ENCODE measurements at places on chromosomes 5 and 9.

DNA sequence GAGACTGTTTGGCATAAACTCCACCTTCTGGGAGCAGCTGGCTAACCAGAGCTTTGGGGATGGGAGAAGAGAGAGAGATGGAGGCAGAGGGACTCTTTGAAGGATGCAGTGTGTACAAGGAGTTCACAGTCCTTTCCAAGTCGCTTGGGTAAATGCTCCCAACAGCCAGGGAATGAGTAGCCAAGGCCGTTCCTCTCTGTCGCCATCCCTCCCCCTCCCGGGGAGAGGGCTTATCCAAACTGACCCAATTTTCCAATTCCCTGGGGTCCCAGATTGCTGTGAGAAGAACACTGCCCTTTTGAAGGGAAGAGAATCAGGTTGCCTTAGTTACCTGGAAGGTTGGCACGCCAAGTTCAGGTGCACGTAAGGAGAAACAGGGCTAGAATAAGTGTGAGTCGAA, 7.9 kb downstream of the WWC1 start:
- DNase-seq: no peak

DNA sequence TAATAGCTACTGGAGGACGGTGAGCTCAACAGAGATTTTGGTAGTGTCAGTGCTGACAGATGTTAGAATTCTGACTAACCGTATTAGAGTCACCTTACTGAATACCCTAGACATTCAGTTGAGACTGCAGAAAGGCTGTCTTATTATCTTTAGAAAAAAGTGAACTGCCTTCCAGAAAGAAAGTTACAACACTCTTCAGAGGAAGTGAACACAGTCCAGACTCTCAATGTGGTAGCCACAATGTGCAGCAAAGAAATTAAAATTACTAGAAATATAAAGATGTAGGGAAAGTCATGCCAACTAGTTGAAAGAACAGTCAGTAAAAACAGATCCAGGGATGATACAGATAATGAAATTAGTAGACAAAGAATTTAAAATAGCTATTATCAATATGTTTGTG, 47.1 kb upstream of the COL15A1 start:
- no peak for DNase-seq

GRCh38 chr9:88391921-88392320, 3.7 kb downstream of the SPIN1 start:
- no peak for DNase-seq

DNA sequence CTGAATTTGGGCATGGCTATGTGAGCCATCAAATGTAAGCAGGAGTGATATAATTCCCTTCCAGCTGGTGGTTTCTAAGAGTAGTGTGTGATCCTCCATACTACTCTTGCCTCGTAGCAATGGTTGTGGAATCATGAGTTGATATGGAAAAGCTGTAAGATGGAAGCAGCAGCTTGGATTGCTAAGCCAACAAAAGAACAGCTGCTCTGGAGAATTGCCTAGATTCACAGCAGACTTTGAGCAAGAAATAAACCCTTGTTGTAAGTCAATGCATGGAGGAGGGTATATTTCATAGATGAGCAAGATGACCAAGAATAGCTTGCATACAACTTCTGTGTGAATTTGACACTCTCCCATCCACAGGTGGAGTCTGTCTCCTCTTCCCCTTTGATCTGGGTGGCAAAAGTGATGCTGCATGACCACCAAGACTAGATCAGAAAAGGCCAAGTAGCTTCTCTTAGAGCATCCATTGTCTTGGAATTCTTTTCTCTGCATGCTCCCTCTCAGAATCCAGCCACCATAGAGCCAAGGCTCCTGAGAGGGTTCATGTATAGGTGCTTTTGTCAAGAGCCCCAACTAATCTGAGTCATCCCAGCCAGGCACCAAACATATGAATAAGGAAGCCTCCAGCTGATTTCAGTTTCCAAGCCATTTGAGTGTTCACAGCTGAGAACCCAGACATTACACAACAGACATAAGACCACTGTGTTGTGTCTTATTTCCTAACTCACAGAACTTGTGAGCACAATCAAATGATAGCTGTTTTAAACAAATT, 79.0 kb downstream of the PRLR start:
- DNase-seq: no peak

DNA sequence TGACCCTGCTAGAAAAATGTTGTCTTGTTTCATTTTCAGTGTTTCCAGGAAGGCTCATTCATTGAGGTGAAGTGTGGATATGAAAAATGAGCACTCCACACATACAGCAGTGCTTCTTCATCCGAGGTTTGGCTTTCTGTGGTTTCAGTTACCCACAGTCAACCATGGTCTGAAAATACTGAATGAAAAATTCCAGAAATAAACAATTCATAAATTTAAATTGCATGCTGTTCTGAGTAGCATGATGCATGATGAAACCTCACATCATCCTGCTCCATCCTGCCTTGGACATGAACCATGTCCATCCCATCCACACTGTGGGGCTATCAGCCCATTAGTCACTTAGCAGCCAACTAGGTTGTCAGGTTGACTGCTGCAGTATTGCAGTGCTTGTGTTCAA, 10.4 kb upstream of the SLC45A2 start:
- no peak for DNase-seq

DNA sequence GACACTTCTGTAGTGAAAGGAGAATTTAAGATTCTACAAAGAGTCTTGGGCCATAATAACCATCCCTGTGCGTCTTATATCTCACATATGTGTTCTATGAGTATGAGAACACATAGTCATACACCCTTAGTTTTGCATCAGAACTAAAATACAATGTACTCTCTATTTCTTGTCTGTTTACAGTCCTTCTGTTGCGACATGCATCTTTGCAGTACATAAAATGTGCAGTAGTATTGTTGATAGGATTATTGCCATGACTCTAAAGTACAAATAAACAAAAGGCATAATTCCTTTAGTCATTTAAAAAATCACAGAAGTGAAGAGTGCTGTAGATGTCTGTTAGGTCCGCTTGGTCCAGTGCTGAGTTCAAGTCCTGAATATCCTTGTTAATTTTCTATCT, 201.9 kb downstream of the NR3C1 start:
- no peak for DNase-seq

GRCh38 chr5:52731274-52732027, 56.3 kb upstream of the ITGA1 start:
- DNase-seq: no peak

DNA sequence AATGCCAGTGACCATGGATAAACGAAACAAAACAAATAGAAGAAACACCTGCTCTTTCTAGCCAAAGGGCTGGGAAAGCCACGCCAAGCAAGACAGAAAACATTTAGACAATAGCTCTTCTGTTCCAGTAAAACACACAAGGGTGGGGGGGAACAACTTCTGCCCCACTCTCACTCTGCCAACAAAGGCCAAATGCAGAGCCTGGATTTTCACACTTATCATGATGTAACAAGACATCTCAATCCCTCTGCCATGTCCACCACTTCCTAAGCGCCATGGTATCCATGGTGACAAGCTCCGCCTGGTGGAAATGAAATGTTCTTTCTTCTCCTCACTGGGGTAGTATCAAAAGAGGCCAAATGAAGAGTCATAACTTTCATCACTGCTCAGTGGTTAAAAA, 60.6 kb downstream of the DRD1 start:
- no peak for DNase-seq

- no peak for DNase-seq
Measured at GRCh38 chr5:112434641-112435040, 15.6 kb upstream of the EPB41L4A start.

DNA sequence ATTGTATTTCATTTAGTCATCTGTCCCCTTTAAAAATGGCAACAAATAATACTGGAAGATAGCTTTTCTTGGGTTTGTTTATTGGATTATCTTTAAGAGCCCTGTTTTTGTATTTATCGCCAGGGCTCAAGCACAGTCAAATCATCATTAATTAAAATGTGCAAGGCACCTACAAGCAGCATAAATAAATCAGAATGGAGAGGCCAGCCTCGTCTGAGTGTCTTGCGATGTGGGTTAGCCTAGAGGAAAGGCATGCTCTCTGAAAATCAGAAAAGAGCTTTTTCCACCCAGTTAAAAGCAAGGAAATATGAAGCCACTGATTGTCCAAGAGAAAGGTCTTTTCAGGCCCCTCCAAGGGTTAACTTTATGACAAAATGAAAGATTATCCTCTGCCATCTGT, 31.8 kb downstream of the ZFAND5 start:
- DNase-seq: no peak

DNA sequence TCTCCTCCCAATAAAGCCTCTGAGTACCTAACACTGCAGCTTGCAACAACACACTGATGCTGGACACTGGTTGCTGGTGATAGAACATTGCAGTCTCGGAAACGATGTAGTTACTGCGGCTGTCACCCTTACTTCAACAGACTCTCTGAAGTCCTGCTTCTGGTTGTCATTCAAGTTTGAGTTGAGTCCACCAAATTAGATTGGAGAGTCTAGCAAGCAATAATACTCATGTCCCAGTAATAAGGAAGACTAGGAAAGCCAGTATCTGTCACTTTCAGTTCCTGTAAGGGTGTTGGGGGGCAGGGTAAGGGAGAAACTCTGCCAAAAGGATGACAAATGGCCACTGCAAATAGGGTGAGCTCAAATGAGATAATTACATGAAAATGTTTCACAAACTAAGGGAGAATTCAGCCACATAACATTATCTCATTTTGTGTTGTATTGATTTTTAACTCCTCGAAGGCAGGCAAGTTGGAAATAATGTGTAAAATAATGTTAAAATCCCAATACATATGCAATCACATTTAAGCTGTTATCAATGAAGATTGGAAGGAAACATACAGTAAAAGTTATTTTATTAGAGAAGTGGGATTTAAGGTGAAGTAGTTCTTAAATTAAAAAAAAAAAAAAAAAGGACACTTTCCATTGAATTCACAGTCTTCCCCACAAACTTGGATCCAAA, 849 bp upstream of the IFT74 start:
- DNase-seq: no peak

DNA sequence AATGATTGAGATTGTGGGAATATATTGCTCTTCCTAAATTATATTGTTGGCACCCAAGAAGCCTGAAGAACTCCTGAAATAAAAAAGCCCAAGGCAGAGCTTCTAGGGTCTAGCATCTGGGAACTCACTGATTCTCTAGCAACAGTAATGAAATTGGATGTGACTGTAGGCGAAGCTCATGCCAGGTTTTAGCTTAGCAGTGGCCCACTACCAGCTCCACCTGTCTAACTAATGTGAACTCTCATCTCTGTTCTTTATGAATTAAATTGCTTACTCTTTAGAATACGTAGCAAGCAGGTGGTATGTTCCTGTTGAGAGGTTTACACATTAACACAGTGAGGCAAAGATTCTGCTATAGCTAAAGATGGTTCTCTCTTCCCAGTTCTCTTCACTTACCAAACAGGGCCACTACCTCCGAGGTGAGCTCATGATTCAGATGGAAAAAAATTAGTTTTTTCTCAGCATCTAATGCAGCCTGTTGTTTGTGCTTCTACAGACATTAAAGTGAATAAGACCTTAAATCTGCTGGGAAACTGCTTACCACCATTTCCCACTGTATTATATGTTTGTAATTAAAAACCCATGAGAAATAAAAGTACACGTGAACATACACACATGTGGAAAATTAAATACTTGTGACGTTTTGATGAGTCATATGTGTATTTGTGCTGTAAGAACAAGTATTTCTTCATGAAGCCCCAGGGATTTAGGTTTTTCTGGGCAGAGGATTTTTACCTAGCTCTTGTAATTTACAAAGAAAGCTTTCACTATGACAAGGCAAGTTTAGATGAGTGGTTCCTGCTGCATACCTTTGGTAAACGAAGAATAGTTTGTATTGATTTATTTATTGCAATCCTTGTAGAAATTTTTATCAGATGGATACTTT, 360.1 kb downstream of the KDM4C start:
- DNase-seq: no peak

DNA sequence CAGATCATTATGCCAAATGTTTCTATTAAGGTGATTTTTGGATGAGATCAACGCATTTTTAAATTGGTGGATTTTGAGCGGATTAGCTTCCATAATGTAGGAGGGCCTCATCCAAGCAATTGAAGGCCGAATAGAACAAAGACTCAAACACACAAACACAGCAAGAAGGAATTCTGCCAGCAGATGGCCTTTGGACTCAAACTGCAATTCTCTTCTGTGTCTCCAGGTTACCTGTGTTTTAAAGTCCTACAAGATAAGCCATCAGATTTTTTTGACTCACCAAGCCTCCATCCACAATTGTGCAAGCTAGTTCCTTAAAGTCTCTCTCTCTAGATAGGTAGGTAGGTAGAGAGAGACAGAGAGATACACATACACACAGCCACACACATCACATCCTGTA, 25.5 kb downstream of the CDH6 start:
- DNase-seq: no peak

DNA sequence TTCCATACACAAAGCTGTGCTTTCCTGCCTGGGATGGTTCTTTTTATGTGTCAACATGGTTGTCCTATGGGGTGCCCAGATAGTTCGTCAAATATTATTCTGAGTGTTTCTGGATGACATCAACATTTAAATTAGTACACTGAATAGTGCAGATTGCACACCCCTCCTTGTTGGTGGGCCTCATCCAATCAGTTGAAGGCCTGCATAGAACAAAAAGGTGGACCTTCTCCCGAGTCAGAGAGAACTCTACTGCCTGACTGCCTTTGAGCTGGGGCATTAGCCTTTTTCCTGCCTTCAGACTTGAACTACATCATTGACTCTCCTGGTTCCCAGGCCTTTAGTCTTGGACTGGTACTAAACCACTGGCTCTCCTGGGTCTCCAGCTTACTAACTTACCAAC, 80.4 kb downstream of the SHB start:
- no peak for DNase-seq

GRCh38 chr9:83336706-83337105, 201.5 kb downstream of the FRMD3 start:
- DNase-seq: no peak

GRCh38 chr5:63963080-63963735, 963 bp upstream of the HTR1A start:
- DNase-seq: no peak

GRCh38 chr5:172744123-172745104, 26.6 kb downstream of the DUSP1 start:
- no peak for DNase-seq

GRCh38 chr5:74337984-74338310, 302.6 kb downstream of the ENC1 start:
- no peak for DNase-seq

GRCh38 chr5:171102877-171103610, 206.0 kb upstream of the TLX3 start:
- no peak for DNase-seq

DNA sequence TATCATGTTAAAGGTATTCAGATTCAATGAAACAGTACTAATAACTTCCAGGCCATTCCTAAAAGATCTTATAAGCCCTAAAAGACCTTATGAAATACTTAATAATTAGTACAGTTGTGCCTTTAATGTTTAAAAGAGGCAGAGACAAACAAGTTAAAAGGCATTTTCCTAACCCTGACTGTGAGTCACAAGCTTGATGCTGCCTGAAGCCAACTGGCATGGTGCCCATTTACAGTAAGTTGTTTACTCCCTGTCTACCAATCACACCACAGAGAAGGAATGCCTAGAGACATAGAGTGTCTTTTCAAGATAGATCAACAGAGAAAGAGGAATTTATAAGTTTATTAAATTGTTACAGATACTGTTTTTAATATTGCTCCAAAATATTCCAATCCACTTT, 47.8 kb downstream of the NR3C1 start:
- peak; percentile 62 for DNase-seq

- DNase-seq: no peak
Measured at GRCh38 chr5:79346420-79346824, 110.5 kb downstream of the JMY start.

GRCh38 chr5:56688402-56688801, 126.9 kb upstream of the MAP3K1 start:
- no peak for DNase-seq

- DNase-seq: no peak
Measured at GRCh38 chr9:93708289-93708986, 132.1 kb downstream of the PHF2 start.

GRCh38 chr5:44336708-44337107, 52.5 kb downstream of the FGF10 start:
- no peak for DNase-seq
